ENCODE measurements at places on chromosomes 16 and 17.

DNA sequence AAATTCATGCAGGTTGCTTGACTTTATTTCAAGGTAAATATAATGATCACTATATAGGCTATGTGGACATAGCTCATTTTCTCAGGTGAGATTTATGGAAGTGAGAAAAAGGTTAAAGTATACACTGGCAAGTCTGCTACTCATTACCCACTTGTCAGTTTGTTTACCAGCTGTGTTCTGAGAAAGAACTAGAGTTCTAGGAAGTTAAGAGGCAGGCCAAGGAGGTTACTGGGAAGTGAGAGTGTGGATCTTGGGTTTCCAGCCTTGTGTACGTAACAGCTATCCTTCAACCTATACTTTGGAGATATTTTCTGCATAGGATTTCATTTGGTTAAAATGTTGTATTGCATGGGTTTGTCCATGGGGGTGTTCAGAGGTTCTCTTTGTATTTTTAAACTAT lies 31.9 kb upstream of the COX10 start:
- no peak for DNase-seq

GRCh38 chr16:11768849-11769248 lies 26.2 kb upstream of the TXNDC11 start:
- DNase-seq, result no peak

GRCh38 chr17:42266462-42266861 lies 9.7 kb downstream of the STAT5B start:
- DNase-seq, result no peak

- no peak for DNase-seq
Measured at GRCh38 chr17:27449541-27449940, 6.7 kb upstream of the KSR1 start.

DNA sequence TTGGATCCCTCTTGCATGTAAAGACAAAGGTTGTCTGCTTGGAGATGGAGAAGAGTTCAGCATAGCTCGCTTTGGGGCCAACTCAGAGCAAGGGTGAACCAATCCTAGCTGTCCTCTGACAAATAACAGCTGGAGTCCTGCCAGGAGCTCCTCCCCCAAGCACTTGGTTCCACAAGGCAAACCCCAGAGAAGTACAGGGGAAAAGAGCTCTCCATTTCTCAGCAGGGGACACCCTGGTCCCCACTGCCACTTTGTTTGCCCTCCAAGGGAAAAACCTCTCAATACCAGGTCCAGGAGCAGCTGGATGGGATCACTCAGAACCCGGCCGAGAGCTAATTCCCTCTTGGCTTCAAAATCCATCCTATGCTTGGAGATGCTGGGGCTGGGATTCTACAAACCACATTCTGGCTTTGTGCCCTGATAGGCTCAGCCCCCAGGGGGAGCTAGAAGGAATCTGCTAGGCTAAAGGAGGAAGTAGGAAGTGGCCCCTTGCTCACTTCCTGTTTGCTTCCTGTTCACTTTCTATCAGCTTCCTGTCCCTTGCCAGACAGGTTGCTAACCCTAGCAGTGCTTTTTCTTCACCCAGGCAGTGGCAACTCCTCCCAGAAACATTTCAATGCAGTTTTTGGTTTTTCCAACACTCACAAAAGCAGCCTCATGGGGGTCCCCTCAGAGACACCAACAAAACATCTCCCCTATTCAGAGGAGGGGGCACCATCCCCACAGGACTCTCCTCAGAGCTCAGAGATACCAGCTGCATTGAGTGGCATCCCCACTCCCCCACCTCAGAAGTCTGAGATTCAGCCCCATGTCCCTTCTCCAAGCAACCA lies 30.7 kb downstream of the CDRT4 start:
- no peak for DNase-seq

DNA sequence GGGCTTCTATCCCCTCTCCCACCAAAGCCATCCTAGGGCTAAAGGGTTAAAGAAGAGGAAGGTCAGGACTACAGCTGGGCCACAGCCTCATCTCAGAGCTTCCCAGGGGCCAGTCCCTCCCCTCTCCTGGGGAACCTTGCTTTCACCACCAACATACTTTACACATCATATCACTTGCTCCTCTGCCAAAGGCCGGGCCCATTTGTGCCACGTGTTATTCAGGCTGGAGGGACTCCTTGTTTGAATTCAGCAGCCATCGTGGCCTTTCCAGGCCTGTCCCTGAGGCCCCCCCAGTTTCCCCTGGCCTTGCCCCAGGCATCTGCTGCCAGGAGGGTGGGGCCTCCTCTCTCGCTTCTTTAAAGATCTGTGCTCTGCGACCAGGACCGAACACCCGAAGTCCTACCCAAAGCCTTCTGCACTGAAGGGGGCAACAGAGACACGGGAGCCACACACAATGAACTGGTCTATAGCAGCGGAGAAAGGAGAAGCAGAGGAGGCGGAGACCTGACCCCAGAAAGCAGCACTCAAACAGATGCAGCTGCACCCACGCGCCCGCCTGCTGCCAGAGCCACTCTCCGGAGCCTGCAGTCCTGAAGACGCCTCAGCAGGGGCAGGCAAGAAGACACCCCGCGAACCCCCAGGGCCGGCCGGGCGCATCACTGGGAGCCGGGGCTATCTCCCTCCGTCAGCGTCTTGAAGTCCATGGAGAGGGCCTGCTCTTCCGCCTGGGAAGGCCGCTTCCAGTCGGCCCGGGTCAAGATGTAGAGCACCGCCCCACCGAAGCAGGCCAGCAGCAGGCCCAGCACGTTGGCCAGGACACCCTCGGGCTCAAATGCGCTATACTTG lies 12.1 kb downstream of the CYB561 start:
- DNase-seq, result no peak

- DNase-seq, result peak; percentile 60
Measured at GRCh38 chr17:72714357-72714966, 378.0 kb downstream of the SLC39A11 start.

DNA sequence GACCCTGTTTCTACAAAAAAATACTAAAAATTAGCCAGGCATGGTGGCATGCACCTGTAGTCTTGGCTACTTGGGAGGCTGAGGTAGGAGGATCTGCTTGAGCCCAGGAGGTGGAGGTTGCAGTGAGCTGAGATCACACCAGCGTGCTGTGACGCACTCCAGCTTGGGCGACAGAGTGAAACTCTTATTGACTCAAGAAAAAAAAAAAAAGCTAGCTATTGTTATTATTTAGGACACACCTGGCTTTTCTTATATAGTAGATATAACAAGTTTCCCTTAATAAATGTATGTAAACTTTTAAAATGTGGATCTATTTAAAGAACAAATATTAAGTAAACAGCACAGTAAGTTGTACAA lies 1.8 kb downstream of the RABEP2 start:
- DNase-seq, result no peak
